ENCODE measurements at places on chromosomes 1 and 21.

DNA sequence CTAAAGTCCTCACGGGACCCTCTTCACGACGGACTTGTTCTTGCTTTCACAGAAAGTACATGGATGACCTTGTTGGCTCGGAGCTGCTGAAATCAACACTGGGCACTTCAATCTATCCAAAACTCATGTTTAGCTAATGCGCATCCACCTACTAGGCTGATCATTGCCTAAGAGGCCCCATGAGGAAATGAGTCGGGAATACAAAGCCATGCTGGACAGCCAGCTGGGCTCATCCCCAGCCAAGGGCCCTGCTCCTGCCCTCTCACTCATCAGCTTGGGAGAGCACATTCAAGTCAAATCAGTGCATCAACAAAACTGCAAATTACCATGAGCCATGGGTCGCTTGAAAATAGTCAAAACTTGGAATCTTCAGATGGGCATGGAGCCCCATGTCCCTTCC, 14.8 kb upstream of the HEYL start:
- no peak for DNase-seq

GRCh38 chr21:46540087-46540710, 64.7 kb downstream of the S100B start:
- no peak for DNase-seq

- no peak for DNase-seq
These were observed 47.1 kb downstream of the WNT9A start for GRCh38 chr1:227900571-227901051.

DNA sequence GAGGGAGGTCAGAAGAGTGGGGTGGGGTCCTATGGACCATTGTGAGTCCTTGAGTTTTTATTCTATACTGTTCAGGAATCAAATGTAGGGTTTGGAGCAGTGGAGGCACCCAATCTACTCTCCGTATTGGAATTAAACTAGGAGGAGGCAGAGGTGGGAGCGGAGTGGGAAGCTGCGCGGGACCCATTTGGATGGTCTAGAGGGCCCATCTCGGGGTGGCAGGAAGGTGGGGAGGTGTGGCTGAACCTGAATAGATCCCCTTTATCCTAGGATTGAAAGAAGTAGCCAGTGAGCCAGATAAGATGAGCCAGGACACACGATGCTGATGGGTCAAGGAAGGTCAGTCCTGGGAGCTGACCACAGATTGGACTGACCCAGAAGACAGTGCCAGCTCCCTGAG, 325.8 kb downstream of the AJAP1 start:
- no peak for DNase-seq
